ENCODE measurements at places on chromosomes 13 and 19.

- DNase-seq, result no peak
Observed at GRCh38 chr13:77494226-77494625, 41.3 kb upstream of the SCEL start.

- no peak for DNase-seq
Observed at GRCh38 chr13:24997367-24997967, 98.5 kb upstream of the PABPC3 start.

GRCh38 chr13:77980592-77980991 is 62.0 kb upstream of the EDNRB start:
- DNase-seq, result no peak

GRCh38 chr13:111971891-111972780 is 94.8 kb upstream of the SOX1 start:
- DNase-seq, result no peak
